Activated CD8-positive, alpha-beta memory T cell treated with anti-CD3 and anti-CD28 coated beads for 48 hours (primary cell): ENCODE measurements at places on chromosomes 5 and 9.

GRCh38 chr9:116101516-116101915 is 52.1 kb upstream of the PAPPA start:
- no peak for DNase-seq

GRCh38 chr5:61313960-61314681 is 17.9 kb upstream of the ZSWIM6 start:
- DNase-seq = no peak

- no peak for DNase-seq
These were observed 26.4 kb downstream of the NCS1 start for GRCh38 chr9:130198501-130199179.

DNA sequence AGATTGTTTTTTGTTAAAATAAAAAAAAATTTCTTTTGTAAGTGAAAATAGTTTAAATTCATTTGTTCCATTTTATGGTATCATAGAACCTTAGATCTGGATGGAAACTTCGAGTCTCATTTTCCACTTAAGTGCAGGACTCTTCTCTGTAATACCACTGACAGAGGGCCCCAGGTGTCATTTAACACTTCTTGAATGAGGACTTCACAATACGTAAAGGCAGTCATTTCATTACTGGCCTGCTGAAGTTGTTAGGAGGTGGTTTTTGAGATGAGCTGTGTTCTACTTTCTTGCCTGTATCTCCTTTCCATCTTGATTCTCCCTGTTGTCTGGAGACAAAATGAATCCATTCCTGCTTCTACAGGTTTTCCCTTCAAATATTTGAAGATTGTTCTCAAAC is 455.3 kb downstream of the DMRT2 start:
- no peak for DNase-seq

DNA sequence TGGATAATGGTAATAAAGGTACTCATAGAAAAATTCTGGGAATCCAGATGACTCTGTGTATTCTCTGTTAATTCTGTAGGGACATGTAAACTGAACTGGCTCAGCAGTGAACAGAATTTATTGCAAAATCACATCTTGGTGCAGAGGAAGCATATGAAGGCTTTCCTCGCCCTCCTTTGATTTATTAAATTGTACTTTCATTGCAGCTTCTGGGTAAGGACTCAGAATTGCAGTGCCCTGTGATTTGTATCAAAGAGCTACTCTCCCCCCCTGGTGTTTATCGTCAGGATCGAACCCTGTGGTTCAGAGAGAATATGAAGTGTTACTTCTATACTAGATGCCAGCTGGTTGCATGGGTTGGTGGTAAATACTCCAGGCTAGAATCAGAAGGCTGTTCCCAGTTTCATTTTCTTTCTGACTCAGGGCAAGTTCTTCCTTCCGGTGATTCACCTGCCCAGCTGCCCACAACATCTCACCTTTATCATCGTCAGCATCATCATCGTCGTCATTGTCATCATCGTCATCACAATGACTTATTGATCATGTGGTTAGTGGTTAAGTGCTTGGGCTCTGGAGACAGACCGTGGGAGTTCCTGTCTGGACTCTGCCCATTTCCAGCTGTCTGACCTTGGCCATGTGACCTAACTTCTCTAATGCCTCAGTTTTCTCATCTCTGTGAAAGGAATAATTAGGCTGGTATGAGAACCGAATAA is 238.8 kb downstream of the ARHGAP26 start:
- no peak for DNase-seq

DNA sequence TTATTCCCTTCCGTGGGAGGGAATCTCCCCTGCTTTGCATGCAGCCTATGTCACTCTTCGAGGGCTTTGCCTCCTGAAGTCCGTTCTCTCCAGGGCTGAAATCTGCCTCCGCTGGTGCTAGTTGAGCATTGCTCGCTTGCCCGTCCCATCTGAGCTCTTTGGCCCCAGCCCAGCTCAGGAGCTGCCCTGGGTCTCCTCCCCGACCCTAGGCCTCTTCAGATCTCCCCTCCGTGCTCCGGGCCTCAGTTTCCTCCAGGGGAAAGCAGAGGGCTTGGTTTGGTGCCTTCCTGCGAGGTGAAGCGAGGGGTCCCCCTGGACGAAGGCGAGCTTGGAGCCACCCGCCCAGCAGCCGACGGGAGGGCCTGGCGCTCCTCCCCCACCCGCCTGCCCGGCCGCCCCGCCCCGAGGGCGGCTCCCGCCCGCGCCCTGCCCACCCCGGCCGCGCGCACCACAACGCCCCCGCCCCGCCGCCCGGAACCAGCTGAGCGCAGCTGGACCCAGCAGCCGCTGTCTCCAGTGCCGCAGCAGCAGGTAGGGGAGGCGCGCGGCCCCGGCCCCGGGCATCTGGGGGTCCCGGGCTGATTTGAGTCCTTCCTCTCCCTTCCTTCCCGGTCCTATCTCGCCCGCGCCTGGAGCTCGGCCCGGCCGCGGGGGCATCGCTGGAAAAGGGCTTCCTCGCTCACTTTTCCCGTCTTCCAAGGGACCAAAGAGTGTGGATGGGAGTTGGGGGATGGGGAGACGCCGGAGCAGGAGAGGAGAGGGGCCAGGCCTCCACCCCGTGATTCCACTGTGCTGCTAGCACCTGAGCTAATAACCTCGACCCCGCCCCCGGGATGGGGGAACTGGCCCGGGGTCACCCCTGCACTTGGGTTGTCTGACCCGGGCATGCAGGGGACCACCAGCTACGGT is at the start of gene GSN:
TSS of gene GSN (plus strand) at position 474 of the 909 bp plus-strand sequence. CDS start 33,810 bp downstream, outside the sequence.
- no peak for DNase-seq

- peak; percentile 23 for DNase-seq
These were observed 992 bp downstream of the SETD9 start for GRCh38 chr5:56910210-56910965.

DNA sequence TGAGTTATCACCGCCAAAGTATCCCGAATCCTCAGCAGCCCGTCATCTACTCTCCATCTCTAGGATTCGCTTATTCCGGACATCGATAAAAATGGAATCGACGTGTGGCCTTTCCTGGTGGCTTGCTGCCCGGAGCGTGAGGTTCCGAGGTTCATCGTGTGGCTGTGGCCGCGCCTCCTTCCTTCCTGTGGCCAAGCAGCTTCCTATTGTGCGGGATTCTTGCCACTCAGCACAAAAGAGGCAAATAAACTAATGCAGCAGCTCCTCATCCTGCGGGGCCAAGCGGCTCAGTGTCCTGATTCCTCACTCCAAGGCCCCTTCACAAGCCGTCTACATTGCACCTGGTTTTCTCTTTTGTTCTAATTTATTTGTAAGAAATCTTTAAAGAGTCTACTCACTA is 800.9 kb downstream of the CDH9 start:
- no peak for DNase-seq

GRCh38 chr9:110579034-110579861 is at the start of gene SVEP1:
TSS of gene SVEP1 (minus strand) at chr9:110579741. CDS start at chr9:110579543, 198 bp downstream.
- no peak for DNase-seq

DNA sequence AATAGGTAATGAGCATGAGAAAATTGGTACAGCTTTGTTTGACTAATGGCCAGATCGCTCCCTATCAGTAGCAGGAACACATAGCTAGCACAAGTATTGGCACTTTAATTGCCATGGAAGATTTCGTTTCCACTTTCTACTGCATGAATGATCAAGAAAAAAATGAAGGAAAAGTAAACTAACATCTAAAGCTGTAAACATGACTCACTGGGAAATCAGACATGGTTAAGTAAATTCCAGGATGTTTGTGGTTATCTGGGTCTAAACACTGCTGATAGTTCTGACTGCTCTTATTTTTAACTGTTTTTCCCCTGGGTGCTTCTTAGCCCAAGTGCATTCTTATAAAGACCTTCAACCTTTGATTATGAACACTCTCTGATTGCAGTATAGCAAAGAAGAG is 388.9 kb downstream of the NR2F1-AS1 start:
- no peak for DNase-seq

DNA sequence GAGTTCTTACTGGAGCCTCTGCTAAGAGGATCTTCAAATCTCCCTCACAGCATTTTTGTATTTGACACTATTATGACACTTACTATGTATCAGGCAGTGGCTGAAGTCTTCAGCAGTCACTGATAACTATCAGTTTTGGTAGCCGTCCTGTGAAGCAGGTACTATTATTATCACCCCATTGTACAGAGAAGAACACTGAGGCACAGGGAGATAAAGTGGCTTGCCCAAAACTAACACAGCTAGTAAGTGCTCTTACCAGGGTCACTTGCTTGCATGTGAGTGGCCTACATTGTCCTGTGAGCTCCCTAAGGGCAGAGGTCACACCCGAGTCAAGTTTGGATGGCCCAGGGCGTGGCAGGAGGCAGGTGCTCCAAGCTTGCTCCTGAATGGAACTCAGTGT is 16.8 kb downstream of the GABBR2 start:
- DNase-seq = no peak

- DNase-seq = no peak
These were observed 263.7 kb downstream of the CEMIP2 start for GRCh38 chr9:71504636-71505035.

GRCh38 chr5:62373382-62373781 is 30.3 kb downstream of the DIMT1 start:
- no peak for DNase-seq

GRCh38 chr5:178777520-178777919 is 47.1 kb upstream of the ZNF354A start:
- no peak for DNase-seq

GRCh38 chr5:100260968-100261367 is 274.2 kb upstream of the FAM174A start:
- DNase-seq = no peak

DNA sequence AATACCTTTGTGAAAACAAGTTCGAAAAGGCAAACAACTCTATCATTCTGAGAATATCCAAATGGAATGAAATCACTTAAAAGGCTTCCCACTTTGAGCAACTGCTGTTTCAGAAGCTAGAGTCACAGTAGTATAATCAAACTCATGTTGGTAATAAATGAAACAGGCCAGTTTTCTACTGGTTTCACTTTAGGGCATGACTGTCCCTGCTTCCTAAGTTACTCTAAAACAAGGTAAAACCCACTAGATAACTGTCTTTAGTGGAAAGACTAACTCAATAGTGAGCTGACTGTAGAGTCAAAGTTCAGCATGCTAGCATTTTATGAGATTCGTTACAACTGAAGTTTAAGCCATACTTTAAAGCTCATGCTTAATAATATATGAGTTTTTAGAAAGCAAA is 6.0 kb downstream of the CDC26 start:
- no peak for DNase-seq

DNA sequence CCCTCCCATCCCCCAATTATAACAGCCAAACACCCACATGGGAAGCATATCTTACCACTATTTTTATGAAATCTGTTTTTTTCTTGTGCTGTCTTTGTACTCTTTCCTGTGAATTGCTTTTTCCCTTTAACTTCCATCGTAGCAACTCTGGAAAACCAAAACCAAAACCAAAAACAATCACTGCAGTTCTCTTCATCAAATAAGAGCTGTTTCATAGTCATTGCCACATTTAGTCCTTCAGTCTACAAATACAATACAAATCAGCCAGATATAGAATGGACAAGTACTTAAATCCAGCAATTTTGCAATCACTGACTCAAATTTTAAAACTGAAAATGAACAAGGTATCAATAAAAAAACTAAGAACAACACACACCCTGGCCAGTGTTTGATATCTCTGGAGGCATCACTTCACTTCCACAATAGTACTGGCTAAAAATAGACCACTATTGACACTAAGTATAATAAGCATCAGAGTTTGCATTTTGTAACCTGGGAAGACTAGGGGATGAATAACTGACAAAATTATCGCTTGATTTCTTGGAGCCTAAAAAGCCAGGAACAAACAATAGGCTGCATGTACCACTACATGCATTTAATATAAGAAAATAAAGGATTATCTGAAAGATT is 5.4 kb downstream of the PUM3 start:
- no peak for DNase-seq

DNA sequence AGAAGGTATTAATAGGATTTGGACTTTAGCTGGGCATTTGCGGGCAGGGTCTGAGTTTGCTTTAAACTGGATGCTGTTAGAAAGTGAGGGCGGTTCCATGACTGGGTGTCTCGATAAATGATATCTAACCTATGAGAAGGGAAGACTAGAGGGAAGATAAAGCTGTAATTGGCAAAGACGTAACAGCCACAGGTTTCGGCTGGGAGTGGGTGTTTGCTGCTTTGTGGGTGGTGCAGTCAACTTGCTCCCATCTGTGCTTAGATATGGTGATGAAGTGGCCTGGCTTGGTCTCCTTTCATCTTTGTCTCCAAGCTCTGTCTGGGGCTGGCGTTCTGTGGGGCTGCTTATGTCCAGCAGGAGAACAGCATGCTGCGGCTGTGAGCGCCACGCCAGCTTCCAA is 23.3 kb downstream of the OR2V1 start:
- DNase-seq = no peak

GRCh38 chr5:149212198-149212951 is 59.3 kb upstream of the AFAP1L1 start:
- no peak for DNase-seq

- DNase-seq = peak; percentile 63
These were observed 19.4 kb downstream of the GBGT1 start for GRCh38 chr9:133144142-133144903.

- no peak for DNase-seq
These were observed 4.8 kb downstream of the PSMD5 start for GRCh38 chr9:120837921-120838320.

GRCh38 chr9:77997611-77998284 is 33.9 kb downstream of the GNAQ start:
- DNase-seq = no peak

GRCh38 chr9:93020151-93020550 is 38.4 kb upstream of the SUSD3 start:
- DNase-seq = no peak

DNA sequence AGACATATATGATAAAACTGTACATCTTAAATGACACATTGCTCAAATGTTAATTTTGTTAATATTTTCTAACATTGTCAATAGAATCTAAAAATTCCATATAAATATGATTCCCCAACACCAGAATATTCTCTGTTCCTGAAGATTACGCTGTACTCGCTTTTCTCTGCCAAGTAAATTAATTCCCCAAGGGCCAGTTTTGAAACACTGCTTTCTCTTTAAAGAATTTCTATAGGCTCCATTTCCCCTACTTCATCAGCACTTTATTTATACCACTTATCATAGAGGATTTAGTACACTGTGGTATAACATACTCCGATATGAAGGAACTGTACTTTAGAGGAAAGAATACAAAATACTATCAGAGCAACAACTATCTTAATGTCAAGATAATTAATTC is 101.4 kb upstream of the ACOT12 start:
- no peak for DNase-seq

GRCh38 chr5:67925511-67925910 is 290.0 kb upstream of the PIK3R1 start:
- no peak for DNase-seq

GRCh38 chr5:78912085-78912771 is 72.9 kb downstream of the ARSB start:
- DNase-seq = no peak

GRCh38 chr5:68924481-68925145 is 169.2 kb upstream of the SLC30A5 start:
- DNase-seq = no peak

- DNase-seq = no peak
These were observed 1.6 kb upstream of the MARCHF6 start for GRCh38 chr5:10351919-10352318.

- no peak for DNase-seq
These were observed 193.6 kb upstream of the SMC2 start for GRCh38 chr9:103900466-103900865.

DNA sequence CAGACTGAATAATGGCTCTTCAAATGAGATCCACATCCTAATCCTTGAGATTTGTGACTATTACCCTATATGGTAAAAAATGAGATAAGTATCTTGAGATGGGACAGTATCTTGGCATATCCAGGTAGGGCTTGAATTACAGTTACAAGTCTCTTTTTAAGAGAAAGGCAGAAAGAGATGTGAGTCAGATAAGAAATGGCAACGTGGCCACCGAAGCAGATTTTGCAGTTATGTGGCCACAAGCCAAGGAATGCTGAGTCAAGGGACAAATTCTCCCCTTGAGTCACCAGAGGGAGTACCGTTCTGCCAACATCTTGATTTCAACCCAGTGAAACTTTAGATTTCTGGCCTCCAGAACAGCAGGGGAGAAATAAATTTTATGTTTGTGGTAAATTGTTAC is 1983.0 kb upstream of the C9orf72 start:
- no peak for DNase-seq
